ENCODE measurements at places on chromosomes 7 and 10.

- DNase-seq = no peak
Measured at GRCh38 chr7:65946904-65947303, 35.1 kb downstream of the GUSB start.

DNA sequence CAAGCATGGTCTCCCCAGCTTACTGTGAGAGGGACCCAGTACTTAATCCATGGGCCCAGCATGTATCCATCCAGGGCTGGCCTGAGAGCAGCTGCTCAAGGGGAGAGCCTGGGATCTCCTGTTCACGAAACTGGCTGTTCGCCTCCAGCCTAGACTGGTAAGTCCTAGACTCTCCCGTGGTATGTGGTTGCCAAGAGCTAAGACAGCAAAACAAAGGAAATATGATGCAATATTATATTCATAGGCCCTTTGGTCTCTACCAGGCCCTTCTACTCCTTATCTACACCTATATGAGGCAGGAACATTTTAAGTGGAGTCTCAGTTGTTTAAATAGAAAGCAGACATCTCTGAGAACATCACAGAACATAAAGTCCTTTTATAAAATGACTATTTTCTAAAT, 28.9 kb upstream of the STK17A start:
- no peak for DNase-seq

DNA sequence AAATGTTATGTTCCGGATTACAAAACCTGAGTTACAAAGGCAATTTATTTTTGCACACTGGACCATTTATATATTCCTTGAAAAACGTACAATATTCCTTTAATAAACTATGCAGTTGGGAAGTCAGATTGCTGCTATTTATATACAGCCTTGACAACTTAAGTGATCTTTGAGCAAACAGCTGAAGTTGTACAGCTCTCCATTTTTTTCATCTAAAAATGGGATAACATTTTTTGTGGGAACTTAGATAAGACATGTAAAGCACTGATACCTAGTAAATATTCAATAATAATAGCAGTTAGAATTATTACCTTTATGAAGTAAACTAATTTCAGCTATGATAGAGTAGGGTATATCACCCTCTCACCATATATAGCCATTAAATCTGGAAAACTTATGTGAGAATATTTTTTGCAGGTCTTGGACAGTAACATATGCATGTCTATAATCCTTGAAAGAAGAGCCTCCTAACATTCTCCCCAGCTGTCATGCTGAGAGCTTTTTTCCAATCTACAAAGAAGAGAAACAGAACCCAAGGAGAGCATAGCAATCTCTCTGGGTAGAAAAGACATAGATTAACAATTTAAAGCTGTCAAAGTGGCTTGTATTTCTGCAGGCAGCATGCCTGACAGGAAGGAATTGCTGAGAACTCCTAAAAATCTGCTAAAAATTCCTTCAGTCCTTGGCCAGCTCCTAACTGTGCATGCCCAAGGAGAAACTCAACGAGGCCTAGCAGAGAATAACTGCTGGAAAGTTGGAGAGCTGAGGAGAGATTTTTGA, 326.0 kb downstream of the CRPPA start:
- no peak for DNase-seq

GRCh38 chr7:18401757-18402156, 93.8 kb upstream of the HDAC9 start:
- DNase-seq = no peak

DNA sequence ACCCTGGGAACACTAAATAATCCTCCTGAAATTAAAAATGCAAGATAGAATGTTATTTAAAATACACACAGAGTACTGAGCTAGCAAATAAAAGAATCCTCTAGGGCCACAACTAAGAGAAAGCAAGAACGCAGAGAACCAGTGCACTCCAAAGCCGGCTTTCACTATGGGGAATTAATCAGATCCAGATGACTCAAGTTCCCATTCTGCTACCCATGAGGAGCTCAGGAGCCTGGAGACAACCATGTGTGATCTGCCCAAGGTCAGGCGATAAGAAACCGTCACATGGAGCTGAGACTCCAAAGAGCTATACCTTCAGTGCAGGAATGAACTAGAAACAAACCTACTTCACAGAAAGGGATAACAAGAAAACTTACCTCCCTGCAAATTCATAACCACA, 19.5 kb upstream of the CYREN start:
- no peak for DNase-seq

DNA sequence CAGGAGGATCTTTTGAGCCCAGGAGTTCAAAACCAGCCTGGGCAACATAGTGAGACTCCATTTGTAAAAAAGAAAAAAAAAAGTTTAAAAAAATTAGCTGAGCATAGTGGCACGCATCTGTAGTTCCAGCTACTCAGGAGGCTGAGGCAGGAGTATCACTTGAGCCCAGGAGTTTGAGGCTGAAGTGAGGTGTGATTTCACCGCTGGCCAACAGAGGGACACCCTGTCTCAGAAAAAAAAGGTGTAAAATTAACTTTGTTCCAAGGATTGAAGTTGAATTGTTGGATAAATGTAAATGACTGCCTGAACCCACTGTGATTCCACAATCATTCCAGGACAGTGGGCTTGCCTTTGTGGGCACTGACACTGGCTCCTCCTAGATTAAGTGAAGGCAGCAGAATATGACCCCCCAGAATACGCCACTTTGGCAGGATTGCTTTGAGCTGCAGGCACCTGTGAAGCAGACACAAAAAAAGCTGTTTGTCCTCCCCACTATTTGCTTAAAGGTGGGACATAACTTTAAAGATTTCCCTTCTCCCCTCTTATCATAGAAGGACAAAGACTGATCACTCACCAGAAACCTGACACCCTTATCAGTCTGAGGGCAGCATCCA, 57.2 kb upstream of the FOXI2 start:
- DNase-seq = no peak

- DNase-seq = no peak
Measured at GRCh38 chr7:158447506-158448171, 140.0 kb downstream of the PTPRN2 start.

DNA sequence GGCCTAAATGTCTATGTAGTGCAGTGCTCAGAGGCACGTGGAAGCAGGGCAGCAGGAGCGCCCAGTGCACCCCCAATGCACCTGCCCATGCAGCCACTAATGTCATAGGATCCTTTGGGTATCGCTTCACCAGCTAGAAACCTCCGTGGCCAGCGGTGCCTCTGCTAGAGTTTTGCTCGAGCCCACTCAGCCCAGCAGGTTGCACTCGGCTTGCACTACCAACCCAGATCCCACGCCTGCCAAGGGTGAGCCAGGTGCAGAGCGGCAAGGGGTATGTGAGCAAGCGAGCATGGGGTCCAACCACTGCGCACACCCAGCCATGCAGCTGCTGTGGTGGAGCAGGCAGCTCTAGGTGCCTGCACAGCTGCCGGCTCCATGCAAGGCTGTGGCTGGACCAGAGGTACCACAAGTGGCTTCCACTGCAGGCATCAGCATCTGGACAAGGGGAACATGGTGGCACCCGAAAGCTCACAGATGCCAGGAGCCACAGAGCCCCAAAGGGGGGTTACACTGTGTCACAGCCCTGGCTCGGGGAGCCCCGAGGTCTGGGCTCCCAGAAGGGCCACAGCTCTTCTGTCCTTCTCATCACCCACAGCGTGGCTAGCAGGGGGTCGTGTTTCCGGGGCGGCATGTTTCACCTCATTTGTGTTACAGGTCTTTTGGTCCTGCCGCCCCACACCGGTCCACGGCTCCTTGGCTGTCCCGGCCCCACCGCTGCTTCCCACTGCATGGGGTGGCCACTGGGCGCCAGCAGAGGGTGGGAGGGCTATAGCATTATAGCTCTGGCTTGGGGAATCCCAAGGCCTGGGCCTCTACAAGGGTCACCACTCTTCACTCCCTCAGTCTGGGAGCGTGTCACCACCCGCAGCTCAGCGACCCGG, 2.3 kb upstream of the NCAPG2 start:
- DNase-seq = no peak

GRCh38 chr10:60434418-60435046, 44.9 kb upstream of the ANK3 start:
- no peak for DNase-seq

- DNase-seq = no peak
Measured at GRCh38 chr7:96508371-96508770, 186.5 kb upstream of the SLC25A13 start.

- DNase-seq = no peak
Measured at GRCh38 chr10:34602478-34602877, 212.6 kb downstream of the PARD3 start.

GRCh38 chr7:157429680-157430224, 92.9 kb downstream of the DNAJB6 start:
- no peak for DNase-seq

- no peak for DNase-seq
Measured at GRCh38 chr10:119688033-119688508, 36.9 kb downstream of the BAG3 start.

DNA sequence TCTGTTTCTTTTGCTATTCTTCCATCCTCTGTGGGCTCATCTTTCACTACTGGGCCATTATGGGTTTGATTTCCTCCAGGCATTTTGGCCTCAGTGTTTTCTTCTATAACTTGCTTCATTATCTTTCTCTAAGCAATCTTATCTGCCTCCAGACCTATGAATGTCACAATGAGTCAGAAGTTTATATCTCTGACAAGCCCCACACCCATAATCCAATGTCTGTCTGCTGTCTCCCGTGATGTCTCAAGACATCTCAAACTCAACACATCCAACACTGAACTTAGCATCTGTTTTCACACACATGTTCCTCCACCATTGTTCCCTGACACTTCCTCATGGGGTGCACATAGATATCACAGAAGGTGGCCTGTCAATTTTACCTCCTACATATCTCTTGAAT, 46.7 kb upstream of the RHOBTB1 start:
- no peak for DNase-seq

DNA sequence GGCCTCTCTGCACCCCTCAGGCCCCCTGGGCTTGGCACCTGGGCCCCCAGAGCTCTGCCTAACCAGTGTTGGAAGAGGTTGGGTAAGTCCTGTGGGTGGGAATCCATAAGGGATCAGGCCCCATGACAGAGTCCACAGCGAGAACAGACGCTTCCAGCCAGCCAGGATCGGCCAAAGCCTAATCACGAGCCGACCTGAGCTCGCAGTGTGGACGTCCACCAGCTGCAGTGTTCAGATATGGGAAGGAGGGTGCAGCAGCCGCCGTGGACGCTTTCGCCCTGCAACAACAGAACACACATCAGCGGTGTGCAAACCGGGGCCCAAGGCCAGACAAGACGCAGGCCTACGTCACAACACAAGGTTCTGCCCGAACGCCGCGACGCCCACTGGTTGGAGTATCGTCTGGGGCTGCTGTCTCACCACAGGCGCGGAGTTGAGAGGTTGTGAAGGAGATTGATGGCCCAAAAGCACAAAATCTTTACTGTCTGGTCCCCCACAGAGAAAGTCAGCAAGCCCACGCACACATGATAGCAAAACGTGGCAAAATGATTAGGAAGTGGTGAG, 102.1 kb downstream of the FOXL3 start:
- DNase-seq = no peak

- no peak for DNase-seq
Measured at GRCh38 chr10:111756217-111757061, 427.1 kb downstream of the GPAM start.

DNA sequence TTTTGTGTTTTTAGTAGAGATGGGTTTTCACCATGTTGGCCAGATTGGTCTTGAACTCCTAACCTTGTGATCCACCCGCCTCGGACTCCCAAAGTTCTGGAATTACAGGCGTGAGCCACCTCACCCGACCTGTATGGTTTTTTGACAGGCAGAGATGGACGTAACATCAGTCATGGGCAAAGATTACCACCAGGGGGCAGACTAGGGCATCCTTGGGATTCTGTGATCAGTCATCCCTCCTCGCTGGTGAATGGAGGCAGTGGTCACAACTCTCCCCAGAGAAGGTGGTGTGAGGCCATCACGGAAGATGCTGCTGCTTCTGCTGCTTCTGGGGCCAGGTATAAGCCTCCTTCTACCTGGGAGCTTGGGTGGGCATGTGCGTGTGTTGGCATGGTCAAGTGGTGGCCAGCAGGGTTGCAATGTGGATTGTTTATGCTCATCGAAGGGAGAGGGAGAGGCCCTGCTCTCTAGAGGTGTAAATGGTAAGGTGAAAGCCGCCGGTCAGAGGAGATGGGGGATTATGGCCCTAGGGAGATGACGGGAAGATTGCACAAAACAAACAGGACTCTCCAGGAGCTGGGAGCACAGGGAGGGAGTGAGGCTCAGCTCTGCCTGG, 122.7 kb upstream of the PRSS1 start:
- peak; percentile 64 for DNase-seq

- DNase-seq = no peak
Measured at GRCh38 chr10:6840766-6841165, 260.7 kb upstream of the PRKCQ start.

GRCh38 chr10:77380191-77380590, 257.4 kb downstream of the KCNMA1 start:
- no peak for DNase-seq

- DNase-seq = no peak
Measured at GRCh38 chr10:78747401-78748234, 321.1 kb upstream of the ZMIZ1 start.

DNA sequence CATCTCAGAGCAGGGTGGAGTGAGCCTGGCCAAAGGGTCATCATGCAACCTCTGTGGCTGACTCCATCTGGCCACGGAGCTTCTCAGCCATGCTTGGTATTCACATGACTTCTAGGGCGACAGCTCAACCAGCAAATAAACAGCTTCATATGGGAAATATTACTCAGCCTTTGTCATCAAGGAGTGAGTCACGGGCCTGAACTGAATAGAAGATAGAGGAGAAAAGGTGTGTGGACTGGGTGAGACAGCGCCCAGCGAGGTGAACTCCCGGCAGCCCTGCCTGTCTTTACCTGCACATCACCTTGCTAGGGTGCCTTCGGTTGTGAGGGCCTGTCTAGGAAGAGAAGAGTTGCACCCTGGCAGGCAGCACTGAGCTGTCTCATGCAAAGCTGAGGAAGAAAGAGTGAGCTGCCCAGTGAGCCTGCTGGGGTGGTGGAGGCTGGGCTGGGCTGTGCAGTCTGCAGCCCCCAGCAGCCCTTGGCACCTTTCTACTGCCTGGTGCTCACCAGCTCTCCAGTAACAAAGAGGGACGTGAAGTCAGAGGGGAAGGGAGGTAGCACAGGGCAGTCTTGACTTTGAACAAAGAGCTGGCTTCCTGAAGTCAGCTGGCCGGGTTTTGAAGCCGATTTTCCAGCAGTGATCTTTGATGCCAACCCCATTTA, 114.2 kb downstream of the EGFR start:
- no peak for DNase-seq

- no peak for DNase-seq
Measured at GRCh38 chr10:7231509-7232414, 179.1 kb downstream of the SFMBT2 start.

DNA sequence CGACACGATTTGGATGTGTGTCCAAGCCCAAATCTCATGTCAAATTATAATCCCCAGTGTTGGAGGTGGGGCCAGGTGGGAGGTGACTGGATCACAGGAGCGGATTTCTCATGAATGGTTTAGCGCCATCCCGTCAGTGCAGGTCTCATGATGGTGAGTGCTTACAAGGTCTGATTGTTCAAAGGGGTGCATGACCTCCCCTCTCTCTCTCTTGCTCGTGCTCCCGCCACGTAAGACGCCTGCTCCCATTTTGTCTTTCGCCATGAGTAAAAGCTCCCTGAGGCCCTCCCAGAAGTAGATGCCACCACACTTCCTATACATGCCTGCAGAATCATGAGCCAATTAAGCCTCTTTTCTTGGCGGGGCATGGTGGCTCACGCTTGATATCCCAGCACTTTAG, 71.5 kb upstream of the NANOS1 start:
- DNase-seq = no peak

- no peak for DNase-seq
Measured at GRCh38 chr10:78630944-78631838, 437.6 kb upstream of the ZMIZ1 start.

- no peak for DNase-seq
Measured at GRCh38 chr10:66555061-66555460, 370.8 kb upstream of the LRRTM3 start.
